NCI-H1417 treated with DMSO at 0.1 percent for 48 hours (cell line): ENCODE measurements at places on chromosomes 1 and 21.

- DNase-seq, result no peak
These were observed 373.9 kb downstream of the VAV3 start for GRCh38 chr1:107590900-107591622.

DNA sequence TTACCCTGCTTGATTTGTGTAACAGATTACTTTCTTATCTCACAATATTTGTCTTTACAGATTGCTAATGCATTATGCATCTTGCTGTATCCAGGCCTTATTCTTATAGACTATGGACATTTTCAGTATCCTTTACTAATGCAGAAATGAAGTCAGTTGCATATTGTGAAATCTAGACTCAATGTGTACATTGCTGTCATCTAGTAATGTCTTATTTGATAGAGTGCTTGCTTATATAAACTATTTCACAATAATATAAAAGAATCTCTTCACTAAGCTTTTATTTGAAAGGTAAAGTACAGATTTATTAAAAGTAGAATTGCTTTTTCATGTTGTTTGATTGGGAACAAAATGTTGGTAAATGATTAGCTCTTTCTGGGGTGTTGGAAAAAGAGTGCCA, 39.6 kb downstream of the ALG6 start:
- DNase-seq, result no peak

DNA sequence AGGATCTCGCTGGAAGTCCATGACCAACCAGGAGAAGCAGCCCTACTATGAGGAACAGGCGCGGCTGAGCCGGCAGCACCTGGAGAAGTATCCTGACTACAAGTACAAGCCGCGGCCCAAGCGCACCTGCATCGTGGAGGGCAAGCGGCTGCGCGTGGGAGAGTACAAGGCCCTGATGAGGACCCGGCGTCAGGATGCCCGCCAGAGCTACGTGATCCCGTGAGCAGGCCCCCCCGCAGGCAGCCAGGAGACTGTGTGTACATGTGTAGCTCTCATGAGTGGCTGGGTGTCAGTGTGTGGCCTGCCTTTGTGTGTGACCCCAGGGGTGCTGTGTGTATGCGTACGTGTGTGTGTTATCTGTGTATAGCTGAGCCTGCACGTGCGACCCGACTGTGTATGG, 27.2 kb downstream of the ETNK2 start:
- DNase-seq, result no peak

GRCh38 chr1:9413877-9414213, 121.2 kb downstream of the SPSB1 start:
- no peak for DNase-seq

- DNase-seq, result no peak
These were observed 25.9 kb downstream of the IFNAR1 start for GRCh38 chr21:33350676-33351075.
